ENCODE measurements at places on chromosomes 1 and 21.

GRCh38 chr21:31260790-31261189 lies 83.3 kb downstream of the TIAM1 start:
- DNase-seq, result no peak

DNA sequence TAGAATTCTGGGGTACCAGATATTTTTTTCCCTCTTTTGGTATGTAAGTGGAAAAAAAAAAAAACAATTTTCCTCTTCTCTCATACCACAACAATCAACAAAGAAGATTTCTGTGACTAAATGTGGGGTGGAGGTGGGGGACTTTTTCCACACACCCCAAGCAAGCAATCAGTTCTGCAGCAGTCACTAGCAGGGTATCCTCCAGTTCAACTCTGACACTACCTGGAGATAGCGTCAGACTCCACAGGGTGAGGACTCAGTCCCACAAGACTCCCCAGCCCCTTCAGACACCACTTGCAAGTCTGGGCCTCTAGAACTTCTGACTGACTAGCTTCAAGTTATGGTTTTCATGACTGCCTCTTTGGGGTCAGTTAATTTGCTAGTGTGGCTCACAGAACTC lies 6.2 kb downstream of the DHX9 start:
- DNase-seq, result no peak

DNA sequence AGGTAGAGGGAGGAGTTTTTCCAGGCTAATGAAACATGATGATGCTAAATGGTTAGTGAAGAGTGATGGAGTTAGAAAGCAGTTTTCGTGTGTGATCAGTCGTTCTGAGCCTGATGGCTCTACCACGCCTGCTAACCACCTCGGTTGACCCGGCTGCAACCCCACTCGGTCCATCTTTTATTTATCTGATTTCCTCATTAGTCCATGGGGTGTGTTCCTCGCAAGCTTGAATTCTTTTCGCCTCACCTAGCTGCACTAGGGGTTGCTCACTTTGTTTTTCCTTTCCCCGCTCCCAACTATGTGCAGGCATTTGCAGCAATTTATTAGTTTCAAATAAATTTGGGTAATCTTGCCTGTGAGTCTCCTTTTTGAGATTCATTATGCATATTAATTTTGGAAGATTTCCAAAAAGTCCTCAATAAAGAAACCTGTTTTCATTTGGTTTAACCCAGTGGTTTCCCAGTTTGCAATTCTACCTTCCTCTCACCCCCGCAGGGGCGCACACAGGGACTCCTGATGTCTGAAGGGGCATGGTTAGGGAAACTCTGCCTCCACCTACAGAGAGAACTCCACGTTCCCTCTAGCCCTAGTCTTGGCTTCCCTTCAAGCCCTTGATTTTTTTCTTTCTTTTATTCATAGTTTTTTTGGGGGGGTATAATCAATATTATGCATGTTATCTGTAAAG lies 12.6 kb downstream of the B3GALT5 start:
- DNase-seq, result no peak

GRCh38 chr21:43012596-43012995 lies 38.2 kb downstream of the PKNOX1 start:
- DNase-seq, result no peak

DNA sequence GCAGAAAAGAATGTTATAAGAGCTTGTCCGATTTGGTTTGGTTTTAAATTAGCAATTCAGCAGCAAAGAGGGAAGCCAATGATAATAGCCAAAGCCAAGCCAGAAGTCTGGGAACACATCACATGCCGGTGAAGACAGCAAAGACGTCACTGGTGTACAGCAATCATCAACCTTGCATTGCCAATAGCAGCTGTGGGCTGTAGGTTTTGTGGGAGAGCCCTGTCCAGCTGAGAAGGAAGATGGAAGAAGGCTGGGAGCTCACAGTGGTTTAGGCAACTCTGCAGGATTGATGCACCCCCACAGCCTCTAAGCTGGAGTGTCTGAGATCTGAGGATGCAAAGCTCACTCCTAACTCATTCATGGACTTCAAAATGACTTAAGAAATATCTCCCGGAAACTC lies 338.7 kb downstream of the SIPA1L2 start:
- no peak for DNase-seq

- DNase-seq, result no peak
Observed at GRCh38 chr1:210645582-210646257, 317.0 kb downstream of the HHAT start.

- DNase-seq, result no peak
Observed at GRCh38 chr1:84675106-84675505, 15.2 kb downstream of the SSX2IP start.

DNA sequence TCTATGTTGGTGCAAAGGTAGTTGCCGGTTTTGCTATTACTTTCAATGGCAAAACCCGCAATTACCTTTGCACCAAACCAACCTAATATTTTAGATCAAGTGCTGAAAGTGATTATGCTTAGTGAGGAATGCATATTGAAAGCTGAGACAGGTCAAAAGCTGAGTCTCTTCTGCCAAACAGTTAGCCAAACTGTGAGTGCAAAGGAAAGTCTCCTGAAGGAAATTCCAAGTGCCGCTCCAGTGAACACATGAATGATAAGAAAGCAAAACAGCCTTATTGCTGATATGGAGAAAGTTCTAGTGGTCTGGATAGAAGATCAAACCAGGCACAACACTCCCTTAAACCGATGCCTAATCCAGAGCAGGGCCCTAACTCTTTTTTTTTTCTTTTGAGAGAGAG lies 83.1 kb upstream of the ERRFI1 start:
- DNase-seq, result no peak

GRCh38 chr1:1019122-1019999 lies 559 bp upstream of the AGRN start:
- peak; percentile 56 for DNase-seq

DNA sequence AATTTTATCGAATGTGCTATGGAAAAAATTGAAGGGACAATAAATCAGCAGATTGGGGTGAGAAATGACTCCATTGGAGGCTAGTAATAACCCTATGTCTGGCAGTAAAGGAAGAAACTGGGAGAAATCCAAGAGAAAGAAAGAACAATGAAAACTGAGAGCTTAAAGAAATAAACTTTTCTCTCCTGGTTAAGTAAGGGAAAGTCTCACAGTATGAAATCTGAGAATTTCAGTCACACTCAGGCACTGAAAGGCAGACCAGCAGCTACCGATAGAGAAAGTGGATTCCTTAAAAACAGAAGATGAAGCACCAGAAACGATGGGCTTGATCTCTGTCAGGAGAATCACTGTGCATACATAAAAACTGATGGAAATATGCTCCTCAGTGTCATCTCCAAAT lies 404.2 kb downstream of the PLPP3 start:
- DNase-seq, result no peak

DNA sequence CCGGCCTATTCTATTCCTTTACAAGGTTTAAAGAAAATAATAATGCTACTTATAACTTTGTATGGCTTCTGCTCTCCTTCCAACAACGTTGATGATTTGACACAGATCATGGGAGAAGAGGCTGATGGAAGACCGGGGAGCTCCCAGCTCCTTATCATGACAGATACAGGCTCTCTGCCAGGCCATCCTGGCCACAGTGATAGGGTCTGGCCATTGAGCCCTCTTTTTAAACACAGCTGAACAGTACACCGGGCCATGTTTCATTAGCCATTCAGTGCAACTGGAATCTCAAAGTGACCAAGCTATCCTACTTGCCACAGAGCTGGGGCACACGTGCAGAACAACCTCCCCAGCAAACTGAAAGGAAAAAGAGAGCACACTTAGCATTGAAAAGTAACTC lies 34.9 kb downstream of the DNAJC11 start:
- DNase-seq, result no peak

DNA sequence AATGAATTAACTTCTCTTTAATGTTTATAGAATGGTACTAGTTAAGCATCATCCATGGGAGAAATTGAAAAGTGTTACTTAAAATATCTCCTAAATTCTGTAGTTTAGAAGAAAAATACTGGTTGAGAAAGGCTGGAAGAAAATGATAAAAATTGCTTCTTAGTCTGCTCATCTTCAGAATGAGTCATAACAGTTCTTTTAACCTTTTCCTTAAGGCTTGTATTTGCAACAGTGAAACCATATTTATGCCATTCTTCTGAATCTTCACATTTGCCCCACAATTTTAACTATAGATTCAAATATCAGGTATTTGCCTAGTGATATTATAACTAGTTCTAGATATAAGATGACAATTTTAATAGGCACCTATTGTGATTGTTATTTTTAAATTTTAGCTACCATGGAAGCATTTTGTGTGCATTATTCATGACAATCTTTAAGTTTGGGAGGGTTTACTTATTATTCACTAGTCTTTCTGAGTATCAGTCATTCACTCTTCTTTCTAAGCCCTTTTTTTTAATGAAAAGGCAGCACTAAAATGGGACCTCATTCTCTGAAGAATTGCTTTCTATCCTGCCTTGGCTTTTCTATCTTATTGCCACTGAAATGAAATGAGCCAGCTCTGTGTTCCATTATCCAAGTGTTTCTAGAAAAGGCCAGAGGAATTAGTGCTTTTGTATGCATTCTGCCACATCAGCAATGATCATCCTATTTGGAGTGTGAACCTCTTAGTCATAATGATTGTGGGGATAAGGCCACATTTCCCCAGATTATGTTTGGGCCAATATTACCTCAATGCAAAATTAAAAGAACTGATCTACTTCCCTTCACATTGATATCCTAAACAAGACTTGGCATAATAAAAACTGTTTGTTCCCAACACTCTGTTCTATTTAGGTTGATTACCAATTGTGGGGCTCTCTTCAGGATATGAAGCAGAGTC lies 58.4 kb downstream of the SAMSN1 start:
- DNase-seq, result no peak

DNA sequence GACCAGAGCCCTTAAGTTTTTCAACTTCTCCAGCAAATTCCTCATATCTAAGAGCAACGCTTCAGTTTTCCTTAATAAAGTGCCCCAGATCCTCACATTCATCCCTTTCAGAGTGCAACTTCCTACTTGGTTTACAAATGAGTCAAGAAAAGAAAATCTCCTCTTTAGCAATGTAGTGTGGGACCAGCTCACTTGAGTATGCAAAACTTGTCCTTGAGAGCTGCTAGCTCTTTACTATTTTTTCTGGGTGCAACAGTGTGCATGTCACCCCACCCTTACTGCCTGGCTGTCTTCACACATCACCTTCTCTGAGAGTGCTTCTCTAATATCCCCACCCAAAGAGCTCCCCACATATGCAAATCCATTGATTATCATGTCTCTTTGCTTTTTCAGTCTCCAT lies 203.1 kb upstream of the CAMK1G start:
- no peak for DNase-seq

- no peak for DNase-seq
Observed at GRCh38 chr1:78340006-78340405, 150.8 kb upstream of the PTGFR start.

- no peak for DNase-seq
Observed at GRCh38 chr1:181140398-181140797, 51.9 kb downstream of the IER5 start.

GRCh38 chr1:24643363-24644099 lies 429 bp downstream of the SRRM1 start:
- DNase-seq, result no peak

DNA sequence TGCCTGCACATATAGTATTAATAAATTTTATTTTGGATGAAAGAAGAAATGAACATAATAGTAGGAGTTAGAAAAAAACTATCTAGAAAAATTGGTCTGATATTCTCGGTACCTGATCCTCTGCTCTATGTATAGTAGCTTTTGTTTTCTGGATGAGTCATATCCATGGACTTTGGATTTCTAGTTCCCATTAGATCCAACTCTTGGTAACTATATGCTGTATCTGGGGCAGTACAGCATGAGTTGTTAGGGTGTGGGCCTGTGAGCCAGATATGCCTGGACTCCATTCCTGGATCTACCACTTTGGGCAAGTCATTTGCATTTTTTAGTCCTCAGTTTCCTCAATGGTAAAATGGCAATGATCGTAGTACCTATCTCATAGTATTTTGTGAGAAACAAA lies 372.2 kb upstream of the PKN2 start:
- no peak for DNase-seq

- no peak for DNase-seq
Observed at GRCh38 chr1:24015221-24016210, 35.4 kb upstream of the SRSF10 start.

DNA sequence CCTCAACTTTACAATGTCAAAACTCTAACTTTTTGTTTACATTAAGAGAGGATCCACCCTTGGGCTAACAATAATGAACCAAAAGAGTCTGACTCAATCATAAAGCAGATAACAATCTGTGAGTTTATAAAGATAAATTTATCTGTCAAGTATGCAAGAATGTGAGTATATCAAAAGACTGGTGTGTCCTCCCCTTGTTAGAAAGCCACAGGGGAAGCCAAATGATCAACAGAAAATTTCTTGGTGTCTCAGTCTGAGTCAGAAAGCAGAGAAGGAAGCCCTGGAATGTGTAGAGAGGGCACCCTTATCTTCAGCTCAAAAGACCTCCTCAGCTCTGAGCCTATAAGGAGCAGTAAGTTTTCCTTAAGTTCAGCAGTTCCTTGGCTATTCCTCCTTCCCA lies 13.9 kb upstream of the PDIK1L start:
- no peak for DNase-seq

DNA sequence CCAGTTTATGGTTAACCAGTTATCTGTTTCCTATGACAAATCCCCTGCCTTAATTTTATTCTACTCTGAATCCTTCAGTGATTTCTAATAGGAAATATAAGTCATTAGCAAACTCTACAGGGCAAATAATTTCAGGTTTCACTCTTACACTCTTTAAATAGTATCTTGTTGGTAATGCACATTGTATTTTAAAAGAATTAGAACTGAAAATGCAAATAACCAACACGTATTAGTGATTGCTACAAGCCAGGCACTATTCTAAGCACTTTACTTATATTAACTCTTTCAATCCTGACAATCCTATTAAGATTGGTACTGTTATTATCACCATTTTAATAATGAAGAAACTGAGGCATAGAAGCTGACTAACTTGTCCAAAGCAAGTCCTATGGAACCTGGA lies 48.3 kb upstream of the LHX8 start:
- DNase-seq, result no peak

- no peak for DNase-seq
Observed at GRCh38 chr1:112983537-112984131, 27.6 kb upstream of the SLC16A1 start.

GRCh38 chr21:35952651-35953340 lies 107.5 kb downstream of the SETD4 start:
- no peak for DNase-seq

DNA sequence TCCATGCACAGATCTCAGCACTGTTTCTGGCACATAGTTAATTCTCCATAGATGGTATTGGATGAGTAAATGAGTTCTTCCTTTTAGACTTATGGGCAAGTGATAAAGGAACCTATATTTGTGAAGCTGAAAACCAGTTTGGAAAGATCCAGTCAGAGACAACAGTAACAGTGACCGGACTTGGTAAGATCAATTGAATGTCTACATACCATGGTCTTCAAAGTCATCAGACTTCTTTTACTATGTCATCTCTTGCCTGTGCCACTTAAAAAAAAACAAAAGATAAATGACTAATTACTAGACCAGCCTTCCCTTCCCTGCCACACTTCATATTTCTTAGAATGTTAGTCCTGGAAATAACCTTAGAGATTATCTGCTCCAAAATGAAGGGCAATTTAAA lies 246.7 kb downstream of the HMCN1 start:
- no peak for DNase-seq

- DNase-seq, result no peak
Observed at GRCh38 chr1:21510113-21510493, 880 bp downstream of the ALPL start.

GRCh38 chr21:25428537-25428936 lies 178.7 kb downstream of the MRPL39 start:
- DNase-seq, result no peak
